Cerebellum (tissue), 4 donors: ENCODE measurements at places on chromosomes 2 and 18.

GRCh38 chr18:74512321-74513053 is 16.3 kb downstream of the CNDP2 start:
- DNase-seq = no peak

GRCh38 chr18:48161911-48162698 is 231.6 kb upstream of the SMAD2 start:
- DNase-seq = no peak

DNA sequence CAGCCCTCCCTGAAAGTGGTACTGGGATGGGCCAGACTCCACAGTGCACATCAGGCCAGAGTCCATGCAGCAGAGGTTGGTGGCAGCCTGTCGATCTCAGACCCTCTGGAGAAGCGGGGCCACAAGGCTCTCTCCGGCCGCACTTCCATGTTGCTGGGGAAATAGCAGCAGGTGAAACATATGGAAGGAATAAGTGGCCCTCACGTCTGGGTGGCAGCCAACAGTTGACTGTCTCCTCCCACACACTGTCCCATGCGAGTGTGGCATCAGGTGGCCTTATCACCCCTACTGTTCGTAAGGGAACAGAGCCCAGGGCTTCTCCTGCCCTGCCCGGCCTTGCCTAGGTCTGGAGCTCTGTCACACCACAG is 58.1 kb upstream of the FOSL2 start:
- peak; percentile 65 for DNase-seq

GRCh38 chr18:43405097-43405496 is 127.8 kb upstream of the SYT4 start:
- no peak for DNase-seq

GRCh38 chr2:160199053-160199452 is 1.0 kb downstream of the ITGB6 start:
- no peak for DNase-seq

DNA sequence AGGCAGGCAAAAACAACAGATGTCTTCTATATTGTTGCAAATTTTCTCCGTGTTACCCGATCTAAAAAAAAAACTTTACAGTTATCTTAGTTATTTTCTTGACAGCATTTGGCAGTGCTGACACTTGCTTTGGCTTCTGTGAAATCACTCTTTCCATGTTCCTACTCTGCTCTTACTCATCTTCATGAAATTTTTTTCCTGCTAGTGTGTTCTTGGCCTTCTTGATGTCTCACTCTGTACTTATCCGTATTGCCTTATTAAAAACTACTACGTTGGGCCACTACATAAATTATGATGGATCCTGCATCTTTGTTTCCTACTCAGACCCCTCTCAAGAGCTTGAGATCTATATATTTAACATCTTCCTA is 134.4 kb downstream of the IKZF2 start:
- DNase-seq = no peak

DNA sequence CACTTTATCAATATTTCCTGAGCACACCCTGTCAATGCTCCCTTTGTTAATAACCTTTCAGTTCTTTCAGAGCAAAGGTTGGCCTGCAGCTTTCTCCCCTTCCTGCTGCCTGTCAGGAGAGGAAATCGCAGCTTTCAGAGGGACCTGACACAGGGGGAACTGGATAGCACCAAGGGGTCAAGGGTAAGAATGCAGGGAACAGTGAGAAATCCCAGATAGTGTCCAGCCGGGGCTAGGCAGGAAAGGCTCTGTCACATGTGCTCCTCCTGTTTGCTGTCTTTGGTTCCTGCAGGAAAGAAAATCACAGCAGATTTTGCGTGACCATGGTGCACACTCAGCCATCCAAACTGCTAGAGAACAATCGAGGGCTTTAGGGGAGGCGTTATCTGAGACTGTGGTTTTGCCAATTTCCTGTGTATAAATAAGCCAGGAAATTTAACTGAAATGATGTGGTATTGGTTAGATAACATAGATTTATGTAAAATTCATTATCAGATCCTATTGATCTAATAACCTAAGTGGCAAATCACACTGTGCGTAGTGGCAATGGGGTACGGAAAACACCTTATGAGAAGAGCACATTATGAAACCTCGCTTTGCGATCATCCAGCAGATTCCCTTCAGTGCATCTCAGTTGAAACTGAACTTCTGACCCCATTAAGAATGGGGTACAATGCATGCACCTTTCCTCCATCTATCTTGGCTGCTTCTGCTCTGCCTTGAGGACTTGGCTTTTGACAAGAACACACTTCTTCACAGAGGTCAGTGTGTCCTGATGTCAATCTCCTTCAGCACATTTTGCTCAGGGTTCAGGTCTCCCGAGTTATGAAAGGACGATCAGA is 178.0 kb downstream of the ICOS start:
- DNase-seq = no peak

- DNase-seq = no peak
Observed at GRCh38 chr2:177545143-177545542, 152.6 kb downstream of the AGPS start.

GRCh38 chr18:13403786-13404549 is 185.4 kb downstream of the LDLRAD4 start:
- no peak for DNase-seq

GRCh38 chr2:171136024-171136423 is 24.7 kb downstream of the TLK1 start:
- no peak for DNase-seq

- no peak for DNase-seq
Observed at GRCh38 chr2:203693242-203693879, 13.1 kb upstream of the CD28 start.

DNA sequence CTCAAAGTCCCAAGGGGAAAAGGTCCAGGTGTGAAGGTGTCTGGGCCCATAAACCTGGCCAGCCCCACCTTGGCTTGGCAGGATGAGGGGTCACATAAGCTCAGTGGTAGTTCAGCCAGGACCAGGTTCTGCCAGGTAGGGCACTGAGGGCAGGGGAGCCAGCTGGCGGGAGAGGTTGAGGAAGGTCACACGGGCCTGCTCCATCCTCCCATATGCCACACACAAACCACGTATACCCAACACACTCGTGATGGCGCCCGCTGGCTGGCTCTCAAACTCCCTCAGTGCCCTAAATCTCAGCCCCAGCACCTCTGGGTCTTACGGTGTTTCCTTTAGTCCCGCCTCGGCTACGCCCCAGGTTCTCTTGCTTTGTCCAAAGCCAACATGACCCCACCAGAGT is 160.5 kb downstream of the ZFP36L2 start:
- no peak for DNase-seq

GRCh38 chr2:154924531-154924930 is 226.0 kb downstream of the KCNJ3 start:
- DNase-seq = no peak

DNA sequence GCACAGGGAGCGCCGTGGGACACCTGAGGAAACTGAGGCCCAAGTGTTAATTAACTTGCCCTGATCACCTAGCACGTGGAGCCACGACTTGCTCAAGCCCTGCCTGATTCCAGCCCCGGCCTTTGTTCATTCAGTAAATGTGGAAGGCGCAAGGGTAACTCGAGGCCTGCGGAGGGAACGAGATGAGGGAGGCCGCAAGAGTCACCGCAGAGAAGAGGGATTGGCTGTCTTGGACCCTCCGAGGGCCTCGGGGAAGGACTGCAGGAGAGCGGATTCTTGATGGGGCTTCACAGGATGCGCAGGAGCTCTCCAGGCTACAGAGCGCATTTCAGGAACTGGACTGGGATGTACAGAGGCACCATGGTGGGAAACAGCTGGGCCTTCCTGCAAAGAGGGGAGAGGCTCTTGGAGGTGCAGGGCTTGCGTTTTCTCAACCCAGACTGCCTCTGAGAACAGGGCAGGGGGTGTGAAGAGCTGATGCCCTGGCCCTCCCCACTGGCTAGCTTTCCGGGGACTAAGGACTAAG is 511 bp upstream of the ANKMY1 start:
- DNase-seq = no peak

DNA sequence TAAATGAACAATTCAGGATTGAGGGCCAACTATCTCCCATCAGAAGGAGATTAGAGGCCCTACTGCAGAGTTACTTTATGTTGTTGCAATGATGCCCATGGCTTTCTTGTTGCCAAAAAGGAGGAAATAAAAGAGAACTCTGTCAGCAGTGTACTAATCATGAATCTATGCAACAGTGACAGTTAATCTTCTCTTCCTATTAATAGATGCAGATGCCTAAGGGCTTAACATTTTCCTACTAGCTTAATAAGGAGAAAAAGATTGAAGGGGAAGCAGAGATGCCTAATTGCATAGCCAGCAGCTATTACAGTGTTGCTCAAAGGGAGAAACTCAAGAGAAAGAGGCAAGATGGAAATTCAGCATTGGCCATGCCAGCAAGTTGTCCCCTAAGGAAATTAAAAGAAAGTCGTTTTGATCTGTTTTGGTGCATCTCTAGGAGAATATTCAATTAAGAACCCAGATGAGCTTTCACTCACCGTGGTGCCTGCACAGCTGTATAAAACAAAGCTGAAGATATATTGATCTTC is 107.1 kb upstream of the KCNJ3 start:
- DNase-seq = no peak

GRCh38 chr2:68908392-68908970 is 37.3 kb upstream of the BMP10 start:
- DNase-seq = no peak

DNA sequence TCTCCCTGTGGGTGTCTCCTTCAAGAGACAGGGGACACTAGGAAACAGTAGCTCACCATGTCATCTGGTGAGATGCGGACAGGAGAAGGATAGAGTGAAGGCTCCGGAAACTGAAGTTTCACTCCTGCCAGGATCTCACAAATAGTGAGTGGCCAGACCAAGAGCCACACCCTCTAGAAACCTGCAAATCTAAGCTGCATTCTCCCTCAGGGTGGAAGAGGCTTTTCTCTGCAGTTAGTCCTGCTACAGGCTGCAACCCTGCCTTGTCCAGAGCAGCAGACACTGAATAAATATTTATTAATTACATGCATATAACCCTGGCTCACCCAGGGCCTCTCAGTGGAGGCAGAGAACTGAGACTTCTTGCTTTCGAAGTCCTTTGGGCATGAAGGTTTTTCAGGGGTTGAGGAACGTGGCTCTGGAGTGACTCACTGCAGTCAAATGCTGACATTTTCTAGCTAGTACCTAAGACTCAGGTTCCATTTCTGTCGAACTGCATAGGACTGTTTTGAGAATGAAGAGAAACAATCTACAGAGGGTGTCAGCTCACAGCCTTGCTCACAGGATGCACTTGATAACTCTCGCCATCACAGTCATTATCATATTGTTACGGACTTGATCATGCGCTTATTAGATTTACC is 87.3 kb downstream of the ACTR2 start:
- no peak for DNase-seq

DNA sequence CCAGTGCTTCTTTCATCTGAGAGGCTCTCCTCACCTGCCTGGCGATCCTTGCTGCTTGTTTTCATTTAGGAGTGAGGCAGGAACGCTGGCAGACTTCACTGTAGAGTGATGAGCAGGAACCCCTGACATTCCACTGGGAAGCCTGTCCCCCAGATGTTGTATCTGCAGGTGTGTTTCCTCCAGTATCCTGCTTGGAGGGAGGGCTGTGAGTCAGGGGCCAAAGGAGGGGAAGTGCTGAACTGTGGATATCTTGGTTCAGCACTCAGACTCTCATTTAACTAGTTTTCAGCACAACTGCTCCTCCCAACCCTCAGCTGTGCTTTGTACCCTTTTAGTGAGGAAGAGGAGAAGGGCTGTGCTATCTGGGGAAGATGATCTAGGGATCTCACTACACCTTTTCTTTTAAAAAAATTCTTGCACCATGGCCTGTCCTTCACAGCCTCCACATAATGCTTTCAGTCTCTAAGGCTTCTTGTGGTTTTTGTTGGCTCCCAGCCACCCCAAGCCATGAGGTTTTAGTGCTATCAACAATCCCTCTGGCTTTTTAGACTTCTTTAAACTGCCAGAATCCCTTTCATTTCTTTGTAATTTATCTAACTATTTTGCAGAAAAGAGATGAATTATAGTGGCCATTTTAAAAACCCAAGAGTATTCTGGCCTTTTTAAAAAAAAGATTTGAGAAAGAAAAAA is 11.2 kb downstream of the ANKAR start:
- no peak for DNase-seq
